ENCODE measurements at places on chromosomes 12 and 14. TPM values are rescaled to one million over a fixed set of nuclear protein-coding genes. Genes with fewer than 3 reads are reported as not detected.
A peak's percentile ranks its signal among the peaks of the same experiment; 100 is the strongest.

PAX9 gene
- total RNA-seq: not detected

CGRRF1 gene
- 6.3 TPM for total RNA-seq

KRT77 gene
- total RNA-seq: not detected

BLTP3B gene
- total RNA-seq: 4.0 TPM

FGF6 gene
- not detected for total RNA-seq

DNA sequence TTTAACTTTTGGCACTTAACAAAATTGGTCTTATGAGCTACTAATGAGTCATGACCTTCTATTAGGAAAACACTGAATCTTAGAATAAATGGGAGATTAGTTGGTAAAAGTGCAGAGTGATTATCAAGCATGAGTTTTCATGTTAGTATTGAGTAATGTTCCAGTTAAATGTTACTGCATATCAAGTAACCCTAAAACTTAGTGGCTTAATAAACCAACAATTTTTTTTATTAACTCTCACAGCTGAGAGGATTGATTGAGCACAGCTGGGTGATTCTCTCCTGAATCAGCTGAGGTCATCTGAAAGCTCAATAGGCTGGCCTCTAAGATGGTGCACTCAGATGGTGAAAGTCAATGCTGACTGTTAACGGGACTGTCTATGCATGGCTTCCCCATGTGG is 248.6 kb downstream of the BCL11B start:
- no peak overlapping the region for H3K27ac ChIP-seq
- no peak for DNase-seq
- H3K4me1 ChIP-seq: no peaks in the 10 kb centered on the region
- no peaks in the 10 kb centered on the region for H3K36me3 ChIP-seq
- H3K27me3 ChIP-seq: no peaks in the 10 kb centered on the region

DNA sequence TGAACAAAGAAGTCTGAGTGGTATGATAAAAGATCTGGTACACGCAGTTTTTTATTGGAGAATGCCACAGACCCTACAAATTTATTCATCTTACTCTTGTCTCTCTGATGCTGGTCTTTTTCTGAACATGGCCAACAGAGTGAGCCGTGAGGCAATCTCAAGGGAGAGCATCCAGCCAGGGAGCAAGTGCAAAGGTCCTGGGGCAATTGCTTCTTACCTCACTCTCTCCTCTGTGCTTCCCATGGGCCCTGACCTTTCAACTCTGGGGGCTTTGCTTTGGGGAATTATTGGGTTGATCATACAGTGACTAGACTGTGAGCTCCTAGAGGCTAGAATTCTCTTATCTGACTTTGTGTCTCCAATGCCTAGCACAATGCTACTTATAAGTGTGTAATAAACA is 171.7 kb downstream of the MYRFL start:
- H3K27ac ChIP-seq: no peak overlapping the region
- DNase-seq: no peak
- H3K4me3 ChIP-seq: no peak overlapping the region
- no peaks in the 10 kb centered on the region for H3K27me3 ChIP-seq

- H3K36me3 ChIP-seq: no peaks in the 10 kb centered on the region
- H3K27ac ChIP-seq: no peak overlapping the region
- no peaks in the 10 kb centered on the region for H3K27me3 ChIP-seq
- H3K4me3 ChIP-seq: no peak overlapping the region
Observed at GRCh38 chr14:37707716-37708115, 112.3 kb downstream of the TTC6 start.

DNA sequence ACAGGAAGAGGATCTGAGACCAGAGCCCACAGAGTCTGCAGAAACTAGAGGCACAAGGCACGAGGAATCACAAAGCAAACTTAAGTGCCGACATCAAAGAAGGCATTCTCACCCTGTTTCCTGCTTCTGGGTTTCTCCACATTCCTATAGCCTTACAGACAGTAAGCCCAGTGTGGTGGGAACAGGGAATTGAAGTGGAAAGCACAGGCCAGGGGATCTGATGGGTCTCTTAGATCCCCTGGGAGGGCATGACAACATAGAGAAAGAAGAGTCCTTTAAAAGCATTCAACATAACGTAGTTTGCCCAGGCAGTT is 75.6 kb upstream of the FRMD6 start:
- no peaks in the 10 kb centered on the region for H3K4me1 ChIP-seq
- H3K4me3 ChIP-seq: no peak overlapping the region
- no peak overlapping the region for H3K27ac ChIP-seq
- no peaks in the 10 kb centered on the region for H3K36me3 ChIP-seq
- no peaks in the 10 kb centered on the region for H3K27me3 ChIP-seq
- DNase-seq: no peak

GRCh38 chr14:39733741-39734140 is 301.5 kb upstream of the FBXO33 start:
- H3K4me1 ChIP-seq: no peaks in the 10 kb centered on the region
- no peak overlapping the region for H3K4me3 ChIP-seq
- no peak for DNase-seq
- H3K27me3 ChIP-seq: no peaks in the 10 kb centered on the region
- no peaks in the 10 kb centered on the region for H3K36me3 ChIP-seq

SERPINA10 gene
- total RNA-seq: not detected

DNA sequence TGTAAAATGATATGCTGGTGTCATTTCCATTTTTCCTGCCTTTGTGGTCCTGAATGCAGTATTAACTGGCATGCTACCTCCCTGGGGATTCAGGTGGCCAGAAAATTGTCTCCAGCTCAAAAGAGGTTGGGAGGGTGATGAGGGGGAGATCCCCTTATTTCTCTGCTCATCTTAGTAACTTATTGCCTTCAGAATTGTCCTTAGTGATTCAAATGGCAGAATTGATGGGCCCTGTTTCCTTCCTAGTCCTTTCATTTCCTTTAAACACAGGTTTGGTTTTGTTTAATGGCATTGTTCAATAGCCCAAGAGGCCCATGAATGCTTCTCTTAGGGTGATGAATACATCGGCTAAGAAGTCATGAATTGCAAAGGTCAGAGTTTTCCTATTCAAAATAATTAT is 207.0 kb downstream of the SLC41A2 start:
- H3K36me3 ChIP-seq: no peaks in the 10 kb centered on the region
- H3K27me3 ChIP-seq: no peaks in the 10 kb centered on the region
- no peaks in the 10 kb centered on the region for H3K4me1 ChIP-seq
- no peak overlapping the region for H3K27ac ChIP-seq
- DNase-seq: no peak

- no peaks in the 10 kb centered on the region for H3K4me1 ChIP-seq
- H3K27me3 ChIP-seq: no peaks in the 10 kb centered on the region
- DNase-seq: no peak
- no peaks in the 10 kb centered on the region for H3K36me3 ChIP-seq
- H3K4me3 ChIP-seq: no peak overlapping the region
- no peak overlapping the region for H3K27ac ChIP-seq
Observed at GRCh38 chr14:72098210-72098609, 166.0 kb downstream of the RGS6 start.

GRCh38 chr14:75833326-75834020 is 148.3 kb downstream of the TGFB3 start:
- H3K27ac ChIP-seq: peak overlapping the region; percentile 89
- no peaks in the 10 kb centered on the region for H3K36me3 ChIP-seq
- peaks cover 31% of the 10 kb centered on the region for H3K4me1 ChIP-seq
- no peak for DNase-seq

LYSET gene
- total RNA-seq: 5.4 TPM

GRCh38 chr14:34199585-34199984 is 248.7 kb upstream of the EGLN3 start:
- H3K27me3 ChIP-seq: no peaks in the 10 kb centered on the region
- no peaks in the 10 kb centered on the region for H3K4me1 ChIP-seq
- DNase-seq: no peak
- H3K36me3 ChIP-seq: no peaks in the 10 kb centered on the region

DNA sequence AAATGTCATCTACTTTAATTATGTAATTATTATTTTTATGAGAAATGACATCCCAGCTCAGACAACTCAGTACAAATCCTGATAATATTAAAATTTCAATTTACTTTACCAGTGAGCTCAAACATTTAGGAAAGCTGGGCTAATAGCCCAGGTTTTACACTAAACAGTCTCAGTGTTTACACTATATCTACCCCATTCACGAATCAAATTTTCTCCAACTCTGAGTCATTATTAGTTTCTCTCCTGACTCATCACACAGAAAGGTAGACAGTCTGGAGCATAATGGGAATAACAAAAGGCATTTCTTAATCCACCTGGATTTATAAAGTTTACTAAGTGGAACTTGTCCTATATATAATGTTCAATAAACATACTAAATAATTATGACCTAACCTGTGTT is 5.7 kb downstream of the PAWR start:
- no peaks in the 10 kb centered on the region for H3K27me3 ChIP-seq
- no peak overlapping the region for H3K27ac ChIP-seq
- peaks cover 46% of the 10 kb centered on the region for H3K4me1 ChIP-seq
- no peak overlapping the region for H3K4me3 ChIP-seq
- no peak for DNase-seq
- H3K36me3 ChIP-seq: no peaks in the 10 kb centered on the region

DNA sequence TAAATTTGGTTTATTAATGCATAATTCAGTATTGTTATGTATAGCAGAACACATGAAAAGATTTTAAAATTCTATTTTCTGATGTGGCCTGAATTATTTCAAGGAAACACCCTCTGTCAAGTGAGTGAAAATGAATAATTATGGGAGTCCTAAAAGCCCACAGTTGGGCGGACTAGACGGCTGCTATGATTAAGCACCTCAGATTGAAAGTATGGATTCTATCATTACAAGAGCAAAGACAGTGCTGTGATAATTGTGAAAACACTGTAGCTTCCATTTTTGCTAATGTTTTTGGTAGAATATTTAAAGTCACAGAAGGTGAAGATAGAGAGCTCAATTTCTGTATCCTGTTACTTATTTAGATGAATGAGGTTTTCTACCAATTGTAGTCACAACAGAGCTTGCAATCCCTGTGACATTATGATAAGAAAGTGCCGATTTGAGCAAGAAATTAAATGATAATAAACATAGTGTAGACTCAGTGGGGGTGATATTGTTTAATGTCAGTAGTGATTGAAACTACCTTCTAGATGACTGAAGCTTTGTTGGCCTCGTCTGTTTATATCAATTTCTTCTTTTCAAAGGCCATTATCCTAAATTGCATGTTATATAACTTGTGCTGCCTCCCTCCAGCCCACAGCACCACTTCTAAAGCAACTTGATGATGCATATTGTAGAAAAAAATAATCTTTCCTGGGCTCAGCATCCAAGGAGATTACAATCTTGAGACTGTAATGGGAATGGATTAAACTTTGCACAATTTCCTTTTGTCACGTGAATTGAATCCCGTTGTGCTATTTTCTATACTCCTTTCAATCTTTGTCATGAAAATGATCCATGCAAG is 359.8 kb downstream of the BTG1 start:
- no peak for DNase-seq
- H3K36me3 ChIP-seq: no peaks in the 10 kb centered on the region
- H3K4me1 ChIP-seq: no peaks in the 10 kb centered on the region
- H3K4me3 ChIP-seq: no peak overlapping the region
- no peak overlapping the region for H3K27ac ChIP-seq

- H3K27ac ChIP-seq: no peak overlapping the region
- no peak overlapping the region for H3K4me3 ChIP-seq
- H3K4me1 ChIP-seq: no peaks in the 10 kb centered on the region
- no peaks in the 10 kb centered on the region for H3K36me3 ChIP-seq
Observed at GRCh38 chr14:97417331-97417730, 620.1 kb downstream of the VRK1 start.

CLEC2A gene
- not detected for total RNA-seq

DNA sequence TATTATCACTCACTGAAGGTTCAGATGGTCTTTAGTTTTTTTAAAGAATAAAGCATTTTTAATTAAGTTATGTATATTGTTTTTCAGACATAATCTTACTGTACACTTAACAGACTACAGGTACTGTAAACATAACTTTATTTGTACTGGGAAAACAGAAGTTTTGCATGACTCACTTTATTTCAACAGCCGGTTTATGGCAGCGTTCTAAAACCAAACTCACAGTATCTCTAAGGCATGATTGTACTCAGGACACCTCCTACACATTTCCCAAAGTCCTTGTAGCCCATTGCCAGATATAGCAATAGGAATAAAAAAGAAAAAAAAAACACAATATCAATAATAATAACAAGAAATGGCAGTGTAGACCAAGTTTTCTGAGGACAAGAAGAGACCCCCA is 1341.4 kb downstream of the FSCB start:
- no peaks in the 10 kb centered on the region for H3K27me3 ChIP-seq
- H3K4me1 ChIP-seq: no peaks in the 10 kb centered on the region

GRCh38 chr14:21070083-21070609 is at the start of gene ARHGEF40:
TSS of gene ARHGEF40 (plus strand) at chr14:21070304. CDS start at chr14:21070397, 93 bp downstream.
- H3K4me3 ChIP-seq: peak within 1 kb of the TSS; percentile 76
- H3K36me3 ChIP-seq: no peaks in the 10 kb centered on the region
- H3K27me3 ChIP-seq: no peaks in the 10 kb centered on the region
- peak; percentile 72 for DNase-seq

DNA sequence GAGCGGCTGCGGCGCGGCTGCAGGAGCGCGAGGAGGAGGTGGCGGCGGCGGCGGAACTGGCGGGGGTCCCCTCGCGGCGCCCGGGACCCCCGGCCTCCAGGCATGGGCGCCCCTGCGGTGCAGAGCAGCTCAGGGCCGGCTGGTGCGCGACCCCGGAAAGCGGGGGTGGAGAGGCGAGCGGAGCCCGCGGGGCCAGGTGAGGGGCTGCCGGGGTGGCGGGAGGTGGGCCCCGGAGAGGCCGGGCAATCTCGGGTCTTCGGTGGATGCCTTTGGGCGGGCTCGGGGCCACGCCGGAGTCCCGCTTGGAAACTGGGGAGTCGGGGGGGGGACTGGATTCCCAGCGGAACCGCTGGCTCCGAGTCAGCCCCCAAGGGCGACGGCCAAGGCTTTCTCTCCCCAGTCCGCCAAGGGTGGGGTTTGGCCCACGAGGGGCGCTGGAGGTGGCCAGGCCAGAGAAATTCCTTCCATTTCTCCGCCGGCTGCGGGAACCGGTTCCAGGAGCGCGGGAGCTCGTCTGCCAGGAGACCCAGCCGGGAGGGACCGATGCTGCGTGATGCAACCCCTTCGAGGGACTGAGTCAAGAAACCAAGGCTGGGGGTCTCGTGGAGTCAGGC is 13.9 kb upstream of the NR4A1 start:
- no peaks in the 10 kb centered on the region for H3K36me3 ChIP-seq
- no peaks in the 10 kb centered on the region for H3K27me3 ChIP-seq
- peaks cover 43% of the 10 kb centered on the region for H3K4me1 ChIP-seq
- peak; percentile 75 for DNase-seq
- H3K4me3 ChIP-seq: peak overlapping the region; percentile 57

GDF11 gene
- 0.33 TPM for total RNA-seq

DNA sequence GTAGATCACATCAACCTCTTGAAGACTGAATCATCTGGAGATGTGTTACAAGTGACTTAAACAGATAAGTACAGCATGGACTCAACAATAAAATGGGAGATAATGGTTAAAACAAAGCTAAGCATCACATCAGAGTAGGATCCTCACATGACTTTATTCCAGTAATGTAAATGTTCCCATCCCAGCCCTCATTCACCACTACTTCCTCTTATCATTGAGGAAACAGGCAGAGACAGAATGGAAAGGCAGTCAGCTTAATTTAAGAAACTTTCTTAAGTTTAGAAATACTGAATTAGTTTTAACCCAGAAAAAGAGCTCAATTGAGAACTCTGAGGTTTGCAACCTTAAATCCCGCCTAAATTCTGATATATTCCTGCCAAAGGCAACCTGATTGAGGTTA is 1.2 kb upstream of the ALG10 start:
- no peak for DNase-seq
- H3K27me3 ChIP-seq: no peaks in the 10 kb centered on the region
- no peaks in the 10 kb centered on the region for H3K36me3 ChIP-seq

- H3K4me3 ChIP-seq: no peak overlapping the region
- no peak overlapping the region for H3K27ac ChIP-seq
- H3K4me1 ChIP-seq: no peaks in the 10 kb centered on the region
- peak; percentile 3 for DNase-seq
Observed at GRCh38 chr12:47988073-47989022, 15.9 kb downstream of the COL2A1 start.

All from body of pancreas (tissue), 4 donors.